Ascending aorta (tissue), 2 donors: ENCODE measurements at places on chromosomes 2 and 18.

- no peak for DNase-seq
Measured at GRCh38 chr2:197107291-197108269, 181.1 kb upstream of the PGAP1 start.

DNA sequence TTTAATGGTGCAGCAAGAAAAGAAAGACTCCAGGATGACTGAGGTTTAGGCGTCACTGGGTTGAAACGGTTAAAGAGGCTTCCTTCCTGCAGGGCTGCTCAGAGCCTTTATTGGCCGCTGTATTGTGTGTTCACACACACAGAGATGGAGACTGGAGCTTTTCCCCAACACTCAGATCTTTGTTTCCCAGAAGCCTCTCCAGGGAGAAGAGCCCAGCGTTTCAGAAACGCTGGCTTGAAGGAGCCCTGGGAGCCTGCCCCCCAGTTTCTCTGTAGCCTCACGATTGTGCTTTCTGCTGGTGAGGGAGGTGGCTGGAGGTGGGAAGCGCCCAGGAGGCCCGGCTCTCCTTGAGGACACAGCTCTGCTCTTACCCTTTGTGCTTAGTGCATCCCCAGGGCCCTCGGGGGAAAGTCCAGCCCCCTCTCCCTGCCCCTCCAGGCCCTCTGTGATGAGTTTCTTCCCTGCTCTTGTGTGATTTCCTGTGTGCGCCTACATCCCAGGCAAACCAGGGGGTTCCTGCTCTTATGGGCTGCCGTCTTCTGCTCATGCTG is 37.1 kb downstream of the RRM2 start:
- DNase-seq = no peak

- peak; percentile 60 for DNase-seq
Measured at GRCh38 chr2:24830786-24831185, 37.6 kb downstream of the CENPO start.

DNA sequence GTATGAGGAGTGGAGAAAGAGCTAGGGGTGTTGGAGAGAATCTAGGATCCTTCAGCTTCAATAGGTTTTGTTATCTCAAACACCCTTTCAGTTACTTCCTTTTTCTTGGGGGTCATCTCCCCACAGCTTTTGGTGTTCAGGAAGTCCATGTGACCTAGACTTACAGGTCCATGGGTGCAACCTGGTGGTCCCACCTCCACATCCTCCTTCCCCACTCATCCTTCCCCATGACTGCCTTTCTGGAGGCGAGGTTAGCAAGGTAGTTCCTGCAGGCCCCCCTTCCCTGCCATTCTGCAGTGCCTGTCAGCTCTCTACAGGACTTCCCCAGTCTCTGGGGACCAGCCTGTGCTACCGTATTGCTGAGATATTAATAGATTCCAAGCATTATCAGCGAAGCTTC is 107.6 kb downstream of the TMEM17 start:
- no peak for DNase-seq

- no peak for DNase-seq
Measured at GRCh38 chr2:151637271-151637781, 97.0 kb downstream of the NEB start.

DNA sequence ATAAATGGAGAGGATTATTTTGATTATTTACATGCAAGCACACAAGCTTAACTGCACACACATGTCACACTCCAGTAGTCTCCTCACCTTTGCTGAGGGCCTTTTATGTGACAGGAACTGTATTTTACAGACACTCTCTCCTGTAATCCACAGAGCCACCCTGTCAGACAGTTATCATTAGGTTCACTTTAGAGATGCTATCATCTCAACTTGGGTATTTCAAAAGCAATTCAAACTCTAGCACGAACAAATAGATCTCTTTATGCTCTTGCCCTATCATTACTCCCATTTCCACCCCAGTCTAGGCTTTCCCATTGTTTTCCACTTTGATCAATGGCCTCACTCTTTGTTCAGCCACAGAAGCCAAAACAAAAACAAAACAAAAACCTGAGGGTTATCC is 281.2 kb upstream of the EPHA4 start:
- DNase-seq = no peak

GRCh38 chr2:46826569-46827245 is 88.9 kb downstream of the MCFD2 start:
- DNase-seq = no peak

DNA sequence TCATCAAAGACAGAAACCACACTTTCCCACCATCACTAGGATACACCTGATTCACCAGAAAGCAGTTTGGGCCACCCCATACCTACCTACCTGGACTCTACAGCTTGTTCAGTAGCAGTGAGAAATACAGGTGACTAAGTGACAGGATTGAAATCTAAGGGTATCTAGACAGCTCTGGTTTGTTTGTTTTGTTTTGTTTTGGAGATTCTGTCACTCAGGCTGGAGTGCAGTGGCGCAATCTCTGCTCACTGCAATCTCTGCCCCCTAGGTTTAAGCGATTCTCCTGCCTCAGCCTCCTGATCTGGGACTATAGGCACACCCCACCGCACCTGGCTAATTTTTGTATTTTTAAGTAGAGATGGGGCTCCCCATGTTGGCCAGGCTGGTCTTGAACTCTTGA is 3.1 kb downstream of the TTC21B start:
- DNase-seq = no peak

DNA sequence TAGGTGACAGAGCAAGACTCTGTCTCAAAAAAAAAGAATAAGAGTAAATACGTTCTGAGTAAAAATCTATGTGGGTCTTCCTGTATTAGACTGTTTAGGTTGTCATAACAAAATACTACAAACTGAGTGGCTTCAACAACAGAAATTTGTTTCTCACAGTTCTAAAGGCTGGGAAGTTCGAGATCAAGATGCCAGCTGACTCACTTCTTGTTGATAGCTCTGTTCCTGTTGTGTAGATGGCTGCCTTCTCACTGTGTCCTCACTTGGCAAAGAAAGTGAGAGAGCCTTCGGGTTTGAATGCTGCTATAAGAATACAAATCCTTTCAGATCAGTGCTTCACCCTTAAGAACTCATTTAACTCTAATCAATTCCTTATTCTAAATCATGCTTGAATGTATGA is 430.0 kb upstream of the VWC2L start:
- DNase-seq = no peak

- no peak for DNase-seq
Measured at GRCh38 chr18:55206927-55207326, 247.7 kb upstream of the CCDC68 start.

DNA sequence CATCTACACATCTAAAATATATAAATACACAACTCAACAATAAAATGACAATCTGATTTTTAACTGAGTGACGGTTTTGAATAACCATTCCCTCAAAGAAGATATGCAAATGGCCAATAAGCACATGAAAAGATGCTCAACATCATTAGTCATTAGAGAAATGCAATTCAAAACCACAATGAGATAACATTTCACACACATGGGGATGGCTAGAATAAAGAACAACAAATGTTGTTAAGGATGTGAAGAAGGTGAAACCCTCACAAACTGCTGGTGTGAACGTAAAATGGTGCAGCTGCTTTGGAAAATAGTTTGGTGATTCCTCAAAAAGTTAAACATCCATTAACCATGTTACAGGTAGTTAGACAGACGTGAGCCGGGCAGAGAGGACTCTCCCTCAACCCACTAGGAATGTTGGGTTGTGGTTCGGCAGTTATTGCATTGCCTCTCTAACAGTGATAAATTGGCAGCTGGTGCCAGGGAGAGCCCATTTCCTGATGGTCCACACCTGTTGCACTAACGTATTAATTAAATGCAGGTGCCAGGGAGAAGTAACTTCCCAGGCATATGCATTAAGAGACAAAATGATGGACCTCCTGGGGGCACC is 22.3 kb upstream of the DUSP2 start:
- DNase-seq = no peak
